ENCODE measurements at places on chromosomes 5 and 9.

- DNase-seq: no peak
Observed at GRCh38 chr5:133970325-133970909, 2.0 kb upstream of the C5orf15 start.

GRCh38 chr9:87445646-87446045 lies 52.0 kb upstream of the DAPK1 start:
- peak; percentile 26 for DNase-seq

DNA sequence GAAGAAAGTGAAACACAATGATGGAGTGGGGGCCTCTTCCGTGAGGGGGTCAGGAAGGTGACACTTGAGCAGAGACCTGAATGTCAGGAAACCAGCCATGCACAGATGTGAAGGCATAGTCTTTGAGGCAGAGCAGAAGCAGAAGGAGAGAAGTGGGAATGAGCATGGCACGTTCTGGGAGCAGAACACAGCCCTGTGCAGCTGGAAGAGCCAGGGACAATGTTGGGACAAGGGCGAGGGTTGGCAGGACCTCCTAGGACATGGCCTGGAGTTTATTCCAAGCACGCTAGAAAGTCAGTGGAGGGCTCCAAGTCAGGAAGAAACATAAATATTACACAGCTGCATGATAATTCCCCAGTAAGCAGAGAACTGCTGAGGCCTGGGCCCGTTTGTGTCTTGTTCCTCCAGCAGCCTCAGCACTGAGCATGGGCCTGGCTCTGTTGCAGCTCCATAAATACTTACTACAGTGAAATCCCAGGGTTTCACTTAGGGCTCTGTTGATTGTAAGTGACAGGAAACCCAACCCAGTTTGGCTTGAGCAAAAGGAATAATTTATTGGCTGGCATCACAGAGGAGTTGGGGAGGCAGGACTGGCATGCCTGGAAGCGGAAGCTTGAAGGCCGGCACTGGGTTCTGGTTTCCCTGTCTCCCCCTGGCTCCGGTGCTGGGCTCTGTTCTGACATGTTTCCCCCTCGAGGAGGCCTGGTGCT lies 66.2 kb downstream of the MVB12B start:
- no peak for DNase-seq

DNA sequence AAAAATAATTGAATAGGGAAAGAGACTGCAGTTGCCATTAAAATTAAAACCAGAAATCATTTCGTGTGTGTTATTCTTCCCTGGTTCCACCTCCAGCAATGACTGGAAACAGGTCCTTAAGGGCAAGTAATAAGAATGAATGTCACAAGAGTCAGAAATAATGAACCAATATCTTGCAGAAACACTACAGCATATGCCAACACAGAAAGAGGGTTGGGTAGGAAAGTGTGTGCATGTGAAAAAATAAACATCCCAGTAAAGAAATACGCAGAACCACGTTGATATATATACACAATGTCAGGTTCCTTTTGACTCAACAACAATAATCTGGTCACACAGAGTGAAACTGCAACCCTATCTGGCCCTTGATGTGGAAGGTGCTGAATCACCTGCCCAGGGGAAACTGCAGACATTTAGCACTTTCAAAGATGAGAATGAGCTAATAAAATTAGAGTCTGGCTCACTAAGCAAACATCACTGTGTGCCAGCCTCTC lies 15.0 kb downstream of the HMHB1 start:
- DNase-seq: peak; percentile 87

DNA sequence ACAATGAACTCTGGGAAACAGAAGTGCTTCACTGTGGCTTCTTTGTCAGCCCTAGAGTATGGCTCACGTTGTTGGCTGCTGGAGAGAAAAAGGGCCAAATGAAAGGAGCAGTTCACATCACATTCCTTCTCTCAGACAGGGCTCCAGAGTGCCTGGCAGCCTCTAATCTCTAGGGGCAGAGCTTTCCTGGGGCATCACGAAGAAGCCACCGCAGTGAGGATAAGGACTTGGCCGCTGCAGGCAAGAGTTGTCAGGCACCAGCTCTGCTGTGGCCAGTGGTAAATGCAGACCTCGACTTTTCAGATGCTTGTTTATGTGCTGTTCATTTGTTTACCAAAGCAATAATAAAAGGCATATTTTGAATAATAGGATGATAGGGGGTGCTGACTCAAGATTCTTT lies 227.2 kb downstream of the ICE1 start:
- DNase-seq: no peak

DNA sequence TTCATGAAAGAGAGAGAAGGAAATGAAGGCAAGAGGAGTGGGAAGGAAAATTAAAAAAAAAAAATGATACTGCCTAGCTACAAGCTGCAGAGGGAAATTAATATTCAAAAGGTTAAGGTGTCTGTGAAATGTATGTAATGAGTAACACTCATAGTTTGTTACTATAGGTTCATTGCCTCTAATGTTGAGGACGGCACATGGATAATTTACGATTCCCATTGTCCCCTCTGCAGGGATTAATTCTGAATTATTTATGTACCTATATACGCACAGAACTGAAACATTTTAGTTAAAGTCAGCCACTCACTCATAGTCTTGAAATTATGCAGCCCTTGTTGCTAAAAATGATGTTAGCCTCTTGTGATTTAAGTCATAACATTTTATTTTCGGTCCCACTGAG lies 869.1 kb downstream of the NR2F1-AS1 start:
- DNase-seq: no peak

GRCh38 chr5:176662371-176663333 lies 15.4 kb downstream of the TSPAN17 start:
- DNase-seq: no peak

DNA sequence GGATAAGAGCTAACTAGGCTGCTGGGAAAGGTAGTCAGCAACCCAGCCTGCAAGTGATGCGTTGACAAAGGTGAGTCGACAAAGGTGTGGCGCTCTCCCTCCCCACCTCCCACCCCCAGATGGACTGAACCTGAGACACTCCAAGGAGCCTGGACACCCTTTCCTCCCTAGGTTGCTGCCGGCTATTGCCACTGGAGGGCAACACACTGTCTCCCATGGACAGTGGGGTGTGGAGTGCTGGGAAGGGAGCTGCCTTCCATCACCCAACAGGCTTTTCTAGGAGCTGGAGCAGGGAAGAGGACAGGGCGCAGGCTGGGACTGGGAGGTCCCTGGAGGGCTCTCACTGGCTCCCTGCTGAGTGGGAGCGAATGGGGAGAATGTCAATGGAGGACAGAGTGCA lies 75.4 kb upstream of the ARAP3 start:
- DNase-seq: no peak

DNA sequence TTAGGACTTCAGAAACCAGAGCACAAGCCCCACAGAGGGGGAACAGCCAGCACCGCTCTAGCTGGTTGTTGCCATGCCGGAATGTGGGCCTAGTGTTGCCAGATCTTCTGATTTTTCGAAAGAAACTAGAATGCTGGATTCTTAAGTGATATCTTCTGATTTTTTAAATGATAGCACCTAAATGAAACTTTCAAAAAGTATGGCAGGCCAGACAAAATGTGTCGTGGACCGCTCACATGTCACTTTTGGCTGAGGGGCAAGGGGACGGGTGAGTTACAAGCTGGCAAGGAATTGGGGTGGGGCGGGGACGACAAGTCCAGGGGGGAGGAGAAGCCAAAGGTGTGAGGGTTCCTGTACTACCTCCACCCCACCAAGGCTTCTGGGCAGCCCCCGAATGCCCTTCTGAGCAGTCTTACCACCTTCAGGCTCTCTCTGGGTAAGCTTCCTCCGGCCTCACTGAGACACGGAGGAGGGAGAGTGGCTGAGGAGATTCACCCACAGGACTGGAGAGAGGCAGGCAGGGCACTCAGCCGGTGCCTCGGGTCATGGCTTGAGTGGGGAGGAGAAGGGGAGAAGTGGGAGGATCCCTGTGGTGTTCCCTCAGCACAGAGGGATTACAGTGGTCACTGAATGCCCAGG lies 10.3 kb downstream of the B4GALT7 start:
- DNase-seq: no peak

DNA sequence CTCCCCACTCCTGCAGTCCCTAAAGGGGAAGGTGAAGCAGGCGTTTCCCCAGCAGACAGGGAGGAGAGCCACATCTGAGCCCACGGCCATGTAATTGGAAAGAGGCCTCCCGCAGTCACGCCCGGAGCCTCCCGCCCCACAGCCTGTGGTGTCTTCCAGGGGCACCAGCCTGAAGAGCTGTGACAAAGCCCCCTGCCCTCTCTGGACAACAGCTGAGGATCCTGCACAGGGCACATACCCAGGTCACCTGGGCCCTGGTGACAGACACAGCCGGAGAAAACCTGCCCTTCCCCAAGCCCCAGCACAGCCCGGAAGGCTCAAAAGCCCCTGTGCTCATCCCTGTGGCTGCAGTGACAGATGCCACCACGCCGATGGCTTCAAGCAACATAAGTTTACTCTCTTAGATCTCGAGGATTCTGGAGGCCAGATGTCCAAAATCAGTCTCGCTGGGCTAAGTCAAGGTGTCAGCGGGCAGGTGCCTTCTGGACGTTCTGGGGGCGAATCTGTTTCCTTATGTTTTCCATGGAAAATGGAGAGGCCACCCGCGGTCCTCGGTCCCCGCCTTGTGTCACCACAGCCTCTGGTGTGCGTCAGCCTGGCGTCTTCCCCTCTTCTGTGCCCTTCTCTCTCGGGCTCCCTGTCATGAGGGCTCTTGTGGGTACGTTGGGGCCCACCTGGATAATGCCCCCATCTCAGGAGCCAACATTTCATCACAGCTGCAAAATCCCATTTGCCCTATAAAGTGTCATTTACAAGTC lies 71.5 kb downstream of the PSMB7 start:
- no peak for DNase-seq

DNA sequence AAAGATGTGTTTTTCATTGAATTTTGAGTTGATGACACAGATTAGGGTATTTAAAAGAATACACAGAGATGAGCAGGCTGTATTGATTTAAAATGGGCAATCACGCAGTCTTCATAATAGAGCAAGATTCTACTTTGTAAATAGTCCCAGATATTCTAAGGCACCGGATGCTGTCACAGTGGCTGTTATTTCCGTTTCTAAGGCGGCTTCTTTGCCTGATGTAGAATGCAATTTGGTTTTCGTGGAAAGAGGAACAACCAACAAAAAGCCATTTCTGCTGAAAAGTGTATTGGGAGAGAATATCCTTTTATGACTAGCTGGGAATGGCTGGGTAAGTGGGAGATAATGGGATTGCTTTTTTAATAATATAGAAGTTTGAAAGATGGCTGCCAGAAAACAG lies 17.5 kb downstream of the PRKACG start:
- DNase-seq: no peak

DNA sequence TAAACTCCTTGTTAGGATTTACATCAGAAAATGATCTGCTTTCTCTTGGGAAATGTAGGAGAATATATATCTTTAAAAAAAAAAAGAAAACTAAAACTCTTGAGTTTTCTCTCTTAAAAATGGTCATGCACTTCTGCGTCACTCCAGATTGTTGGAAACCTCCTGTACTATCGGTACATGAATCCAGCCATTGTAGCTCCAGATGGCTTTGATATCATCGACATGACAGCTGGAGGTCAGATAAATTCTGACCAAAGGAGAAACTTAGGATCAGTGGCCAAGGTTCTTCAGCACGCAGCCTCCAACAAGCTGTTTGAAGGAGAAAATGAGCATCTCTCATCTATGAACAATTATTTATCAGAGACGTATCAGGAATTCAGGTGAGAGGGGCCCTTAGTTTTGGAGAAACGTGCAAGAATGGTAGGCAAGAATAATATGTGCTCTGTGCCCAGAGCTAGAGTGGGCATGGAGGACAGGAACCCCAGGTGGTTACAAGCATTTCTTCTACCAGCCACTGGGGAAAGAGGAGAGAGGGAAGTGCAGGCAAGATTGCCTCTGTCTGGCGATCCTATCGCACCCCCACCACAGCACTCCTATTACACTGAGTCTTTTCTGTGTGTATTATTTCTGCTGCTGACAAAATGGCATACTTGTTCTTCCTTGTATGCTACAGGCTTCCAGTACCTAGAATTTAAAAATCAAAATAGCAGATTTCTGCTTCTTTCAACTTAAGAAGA lies 41.4 kb upstream of the F2R start:
- no peak for DNase-seq

- no peak for DNase-seq
Observed at GRCh38 chr5:74822288-74822687, 43.9 kb downstream of the FAM169A start.

- no peak for DNase-seq
Observed at GRCh38 chr9:80867731-80868130, 821.6 kb downstream of the TLE1 start.

GRCh38 chr9:97918611-97919010 lies 3.7 kb downstream of the TRMO start:
- DNase-seq: no peak

DNA sequence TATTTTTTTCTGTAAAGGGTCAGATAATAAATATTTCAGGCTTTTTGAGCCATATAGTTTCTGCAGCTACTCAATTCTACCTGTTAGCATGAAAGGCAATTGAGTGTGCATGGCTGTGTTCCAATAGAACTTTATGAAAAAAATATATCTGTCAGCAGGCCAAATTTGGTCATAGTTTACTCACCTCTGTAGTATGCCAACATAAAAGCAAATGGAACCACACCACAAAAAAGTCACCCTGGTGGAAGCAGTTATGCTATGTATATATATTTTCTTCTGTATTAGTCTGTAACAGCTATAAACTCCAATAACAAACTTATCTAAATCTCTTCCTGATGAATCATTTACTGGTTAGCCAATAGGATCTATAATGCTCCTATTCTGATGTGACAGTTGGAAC lies 3.4 kb downstream of the SLC38A9 start:
- peak; percentile 42 for DNase-seq

DNA sequence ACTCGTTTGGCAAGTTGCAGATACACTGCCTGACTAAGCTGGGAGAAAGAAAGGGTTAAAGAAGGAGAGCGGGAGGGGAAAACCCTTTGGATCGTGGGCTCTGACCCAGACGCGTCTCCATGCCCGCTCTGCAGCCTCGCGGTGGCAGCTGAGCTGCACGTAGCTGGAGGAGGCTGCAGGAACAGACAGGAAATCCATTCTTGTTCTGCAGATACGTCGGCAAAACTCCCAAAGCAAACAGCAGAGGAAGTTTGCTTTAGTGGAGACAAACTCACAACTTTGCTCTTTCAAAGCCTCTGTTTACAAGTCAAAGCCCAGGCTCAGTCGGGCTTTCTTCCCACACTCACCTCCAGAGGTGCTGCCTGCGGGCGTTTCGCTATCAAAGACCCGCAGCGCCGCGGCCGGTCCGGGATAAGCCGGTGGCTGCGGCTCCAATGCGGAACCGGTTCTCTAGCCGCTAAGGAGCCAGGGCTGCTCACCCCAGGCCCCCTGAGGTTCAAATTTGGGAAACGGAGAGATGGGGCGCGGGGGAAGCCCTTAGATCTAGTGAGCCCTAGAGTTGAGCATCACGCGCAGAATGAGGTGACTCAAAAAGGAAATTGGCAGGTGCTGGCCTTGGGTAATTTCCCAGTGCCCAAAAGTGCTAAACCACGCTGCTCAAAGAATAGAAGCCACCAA lies 60.7 kb downstream of the MAT2B start:
- DNase-seq: peak; percentile 19

DNA sequence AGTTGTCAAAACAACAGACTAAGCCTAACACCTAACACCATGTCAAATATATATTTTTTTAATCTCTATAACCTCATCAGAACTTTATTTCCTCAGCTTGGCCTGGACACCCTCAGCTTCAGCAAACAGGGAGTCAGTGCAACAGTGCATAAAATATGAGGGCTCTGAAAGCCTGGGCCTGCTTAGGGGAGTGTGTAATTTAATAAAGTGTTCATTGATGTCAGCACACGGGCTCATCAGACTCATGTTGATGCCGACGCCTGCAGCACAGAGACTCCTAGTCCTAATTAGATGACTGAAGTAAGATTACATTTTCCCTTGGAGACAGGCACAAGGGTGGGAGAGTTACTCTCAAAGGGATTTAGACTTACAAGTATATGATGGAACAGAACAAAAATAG lies 37.8 kb downstream of the CDH10 start:
- DNase-seq: no peak

Measured in activated CD4-positive, alpha-beta T cell treated with anti-CD3 and anti-CD28 coated beads, Interleukin-2, Interleukin-4, amounts not matched to agents 100 ng/mL and 50 ng/mL, durations not matched to agents 16 hours and 8 hours (primary cell).